Astrocyte of the hippocampus (primary cell): ENCODE measurements at places on chromosomes 11 and 22.
A peak's percentile ranks its signal among the peaks of the same experiment; 100 is the strongest.

- no peak for DNase-seq
Observed at GRCh38 chr11:121117788-121118187, 16.7 kb downstream of the TECTA start.

DNA sequence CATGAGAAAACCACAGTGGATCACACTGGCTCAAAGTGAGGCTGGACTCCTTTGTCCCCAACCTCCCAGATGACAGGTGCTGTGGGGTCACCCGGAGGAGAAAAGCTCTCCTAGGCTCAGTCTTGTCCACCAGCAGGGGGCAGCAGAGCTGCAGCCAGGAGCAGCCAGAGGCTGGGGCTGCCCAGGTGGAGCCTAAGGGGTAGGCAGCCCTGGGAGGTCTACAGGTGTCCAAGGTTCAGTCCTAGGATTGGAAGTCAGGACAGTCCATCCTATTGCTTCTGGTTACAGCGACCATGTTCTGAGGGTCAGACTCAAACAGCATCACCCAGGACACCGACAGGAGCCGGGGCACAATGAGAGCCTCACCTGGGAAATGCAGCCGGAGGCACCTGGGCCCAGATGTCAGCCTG, 77.6 kb upstream of the IGLL5 start:
- peak; percentile 23 for DNase-seq

GRCh38 chr11:3002351-3002861, 10.3 kb upstream of the NAP1L4 start:
- no peak for DNase-seq

GRCh38 chr22:40651563-40652501, 15.3 kb upstream of the MRTFA start:
- DNase-seq: peak; percentile 99

DNA sequence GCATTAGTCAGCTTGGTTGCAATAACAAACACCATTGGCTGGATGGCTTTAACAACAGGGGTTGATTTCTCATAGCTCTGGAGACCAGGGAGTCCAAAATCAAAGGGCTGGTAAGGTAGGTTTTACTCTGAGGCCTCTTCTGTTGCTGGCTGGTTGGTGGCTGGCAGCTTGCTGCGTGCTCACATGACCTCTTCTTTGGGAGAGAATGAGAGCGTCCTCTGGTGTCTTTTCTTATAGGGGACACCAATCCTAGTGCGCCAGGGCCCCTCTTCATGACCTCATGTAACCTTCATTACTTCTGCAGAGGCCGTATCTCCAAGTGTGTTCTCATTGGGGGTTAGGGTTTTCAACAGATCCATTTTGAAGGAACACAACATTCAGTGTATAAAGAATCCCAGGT, 1308.3 kb downstream of the TBC1D22A start:
- no peak for DNase-seq

DNA sequence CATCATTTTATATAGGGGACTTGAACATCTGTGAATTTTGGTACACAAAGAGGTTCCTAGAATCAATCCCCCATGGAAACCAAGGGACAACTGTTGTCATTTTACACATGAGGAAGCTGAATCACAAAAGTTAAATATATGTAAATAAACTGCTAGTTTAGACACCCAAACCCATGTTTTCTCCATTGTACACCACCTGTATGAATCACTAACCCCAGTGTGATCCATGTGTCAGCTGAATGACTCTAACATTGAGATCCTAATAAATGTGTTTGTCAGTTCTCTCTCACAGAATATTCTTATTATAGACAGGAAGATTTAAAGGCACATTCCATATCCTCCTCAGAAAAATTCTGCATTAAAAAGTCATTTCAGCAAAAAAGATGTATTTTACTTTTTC, 83.3 kb downstream of the ATG16L2 start:
- no peak for DNase-seq

DNA sequence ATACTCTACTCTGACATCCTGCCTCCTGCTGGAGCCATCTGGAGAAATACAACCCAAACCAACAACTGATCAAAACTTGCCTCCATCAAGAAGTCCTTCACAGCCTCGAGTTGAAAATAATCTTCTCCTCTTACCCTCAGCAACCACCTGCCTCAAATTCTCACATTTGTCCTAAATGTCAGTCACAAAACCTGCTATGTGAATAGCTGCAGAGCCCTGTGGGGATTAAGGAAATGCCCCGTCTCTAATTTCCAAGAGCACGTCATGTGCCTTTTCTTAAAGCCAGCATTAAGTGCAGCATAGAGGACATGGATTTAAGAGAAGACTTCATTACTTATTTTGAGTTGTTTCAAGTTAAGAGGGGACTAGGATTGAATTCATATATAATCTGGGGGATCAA, 105.9 kb downstream of the TRPC6 start:
- no peak for DNase-seq

DNA sequence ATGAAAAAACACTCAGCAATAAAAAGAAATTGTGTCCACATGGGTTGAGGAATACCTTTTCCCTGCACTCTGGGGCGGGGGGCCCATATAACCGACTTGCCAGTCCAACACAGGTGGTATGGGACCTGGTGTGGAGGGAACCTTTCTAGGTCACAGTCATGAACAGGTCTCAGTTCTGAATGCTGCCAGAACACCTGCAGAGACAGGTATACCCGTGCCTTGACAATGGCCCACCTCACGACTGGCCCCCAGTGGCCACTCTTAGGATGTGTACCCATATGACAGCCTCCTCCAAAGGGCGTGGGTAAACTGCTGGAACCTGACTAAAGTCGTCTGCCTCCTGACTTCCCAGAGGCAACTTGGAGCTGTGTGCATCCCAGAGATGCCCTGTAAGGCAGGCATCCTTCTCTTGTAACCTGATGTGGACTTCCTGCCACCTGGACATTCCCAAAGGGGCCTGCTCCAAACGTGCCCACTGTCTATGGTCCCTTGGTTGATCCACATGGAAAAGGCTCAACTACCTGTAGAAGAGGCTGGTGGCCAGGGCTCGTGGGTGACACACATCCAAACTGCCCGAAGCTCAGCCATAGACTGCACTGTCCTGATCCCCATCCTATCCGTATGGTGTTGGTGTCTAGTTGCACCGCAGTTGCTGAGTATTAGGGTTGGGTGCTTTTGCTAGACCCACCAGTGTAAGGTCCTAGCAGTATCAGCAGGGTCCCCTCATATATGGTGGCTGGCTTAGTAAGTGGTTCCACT, 859.3 kb downstream of the BRD1 start:
- DNase-seq: no peak

GRCh38 chr22:49663311-49663711, 164.4 kb downstream of the BRD1 start:
- no peak for DNase-seq

DNA sequence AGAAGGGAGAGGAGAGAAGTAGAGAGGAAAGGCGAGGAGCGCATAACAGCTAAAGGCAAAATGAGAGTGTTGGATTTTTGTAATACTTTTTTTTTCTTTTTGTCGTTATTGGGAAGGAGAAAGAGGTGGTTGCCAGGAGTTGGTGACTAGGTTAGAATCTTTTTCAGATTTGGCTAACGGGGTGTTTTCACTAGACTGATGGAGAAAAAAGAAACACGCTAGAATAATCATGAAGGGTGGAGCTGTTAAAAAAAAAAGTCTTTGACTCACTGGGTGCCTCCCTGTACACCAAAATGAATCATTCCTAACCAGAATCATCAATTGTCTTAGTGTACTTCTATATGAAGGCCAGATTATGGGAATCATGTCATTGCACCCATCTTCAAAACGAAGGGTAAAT, 12.7 kb downstream of the BLID start:
- DNase-seq: no peak

DNA sequence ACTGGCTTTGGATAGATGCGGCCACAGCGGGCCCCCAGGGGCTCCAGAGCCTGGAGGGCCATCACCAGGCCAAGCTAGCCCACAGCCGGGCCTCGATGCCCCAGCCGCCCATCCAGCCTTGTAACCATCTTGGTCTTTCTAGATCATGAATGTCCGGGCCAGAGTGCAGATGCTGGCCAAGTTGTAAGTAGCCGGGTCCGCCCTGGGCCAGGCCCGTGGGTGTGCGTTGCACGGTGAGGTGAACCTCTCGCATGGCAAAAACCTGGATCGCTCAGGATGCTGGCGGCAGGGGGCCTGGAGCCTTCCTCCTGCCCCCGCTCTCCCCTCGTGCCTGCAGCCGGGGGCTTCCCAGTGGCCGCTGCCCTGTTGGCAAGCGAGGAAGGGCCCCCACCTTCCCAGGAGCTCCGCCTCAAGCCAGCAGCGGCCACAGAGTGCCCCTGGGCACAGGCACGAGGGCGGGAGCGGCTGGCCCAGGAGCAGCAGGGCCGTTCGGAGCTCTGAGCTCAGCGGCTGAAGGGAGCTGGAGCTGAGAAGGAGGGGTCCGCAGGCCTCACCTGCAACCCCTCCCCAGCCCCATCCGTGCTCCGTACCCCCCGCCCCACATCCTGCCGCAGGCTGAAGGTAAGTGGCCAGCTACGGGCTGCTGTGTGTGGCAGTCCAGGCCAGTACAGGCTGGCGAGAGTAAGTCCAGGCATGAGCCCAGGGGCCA, 10.9 kb upstream of the MRPL23 start:
- DNase-seq: no peak

DNA sequence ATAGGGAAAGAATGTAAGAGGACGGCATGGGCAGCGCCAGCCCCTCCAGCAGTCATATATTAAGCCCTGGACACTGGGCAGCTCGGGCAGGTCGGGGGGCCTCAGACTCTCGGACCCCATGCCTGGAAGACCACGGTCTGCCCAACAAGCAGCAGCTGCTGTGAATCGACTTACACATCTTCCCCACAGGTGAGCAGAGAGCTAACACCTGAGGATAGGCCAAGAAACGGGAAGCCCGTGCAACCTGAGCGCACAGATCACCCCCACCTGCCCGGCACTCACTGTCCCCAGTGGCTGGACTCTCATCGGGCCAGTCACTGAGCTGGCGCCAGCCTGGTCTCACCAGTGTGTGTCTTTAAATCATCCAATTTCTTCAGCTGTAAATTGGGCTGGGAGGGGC, 4.7 kb upstream of the TCF20 start:
- DNase-seq: no peak

- no peak for DNase-seq
Observed at GRCh38 chr11:8223513-8223900, 40.2 kb downstream of the LMO1 start.

DNA sequence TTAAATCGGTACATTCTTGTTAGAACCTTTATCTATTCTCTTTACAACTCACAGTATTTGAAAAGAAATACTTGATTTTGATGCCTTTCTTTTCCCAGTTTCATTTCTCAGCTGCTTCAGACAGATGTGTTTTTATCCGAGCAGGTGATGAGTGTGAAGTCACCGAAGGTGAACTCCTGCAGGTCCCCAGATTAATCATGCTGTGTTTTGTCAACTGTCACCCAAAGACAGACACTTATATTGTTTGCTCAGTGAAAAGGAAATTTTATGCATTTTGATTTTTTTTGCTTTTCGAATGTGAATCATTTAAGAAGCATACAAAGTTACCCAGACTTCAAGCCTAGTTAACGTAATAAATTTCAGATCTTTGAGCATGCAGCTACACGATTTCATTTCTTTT, 7.8 kb upstream of the TMPRSS13 start:
- no peak for DNase-seq

- DNase-seq: no peak
Observed at GRCh38 chr11:57487920-57488659, 27.4 kb downstream of the SLC43A1 start.

GRCh38 chr11:38330578-38330977, 1732.5 kb upstream of the RAG2 start:
- no peak for DNase-seq

- no peak for DNase-seq
Observed at GRCh38 chr11:65915101-65915820, 3.6 kb downstream of the C11orf68 start.

DNA sequence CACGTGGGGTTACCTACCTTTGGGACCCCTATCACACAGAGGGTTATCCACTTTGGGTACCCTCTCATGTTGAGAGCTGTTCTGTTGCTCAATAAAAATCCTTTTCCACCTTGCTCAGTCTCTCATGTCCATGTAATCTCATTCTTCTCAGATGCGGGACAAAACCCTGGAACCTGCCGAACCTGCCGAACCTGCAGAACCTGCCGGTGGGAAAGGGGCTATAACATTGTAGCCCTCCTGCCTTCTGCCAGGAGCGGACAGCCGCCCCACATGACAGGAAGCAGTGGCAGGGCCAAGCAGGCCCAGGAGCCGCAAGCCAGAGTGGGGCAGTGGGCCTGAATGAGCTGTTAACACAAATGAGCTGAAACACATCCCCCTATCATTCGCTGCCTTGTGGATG, 18.1 kb downstream of the NPAT start:
- DNase-seq: no peak

- DNase-seq: no peak
Observed at GRCh38 chr11:105192115-105192514, 52.5 kb upstream of the CARD18 start.

DNA sequence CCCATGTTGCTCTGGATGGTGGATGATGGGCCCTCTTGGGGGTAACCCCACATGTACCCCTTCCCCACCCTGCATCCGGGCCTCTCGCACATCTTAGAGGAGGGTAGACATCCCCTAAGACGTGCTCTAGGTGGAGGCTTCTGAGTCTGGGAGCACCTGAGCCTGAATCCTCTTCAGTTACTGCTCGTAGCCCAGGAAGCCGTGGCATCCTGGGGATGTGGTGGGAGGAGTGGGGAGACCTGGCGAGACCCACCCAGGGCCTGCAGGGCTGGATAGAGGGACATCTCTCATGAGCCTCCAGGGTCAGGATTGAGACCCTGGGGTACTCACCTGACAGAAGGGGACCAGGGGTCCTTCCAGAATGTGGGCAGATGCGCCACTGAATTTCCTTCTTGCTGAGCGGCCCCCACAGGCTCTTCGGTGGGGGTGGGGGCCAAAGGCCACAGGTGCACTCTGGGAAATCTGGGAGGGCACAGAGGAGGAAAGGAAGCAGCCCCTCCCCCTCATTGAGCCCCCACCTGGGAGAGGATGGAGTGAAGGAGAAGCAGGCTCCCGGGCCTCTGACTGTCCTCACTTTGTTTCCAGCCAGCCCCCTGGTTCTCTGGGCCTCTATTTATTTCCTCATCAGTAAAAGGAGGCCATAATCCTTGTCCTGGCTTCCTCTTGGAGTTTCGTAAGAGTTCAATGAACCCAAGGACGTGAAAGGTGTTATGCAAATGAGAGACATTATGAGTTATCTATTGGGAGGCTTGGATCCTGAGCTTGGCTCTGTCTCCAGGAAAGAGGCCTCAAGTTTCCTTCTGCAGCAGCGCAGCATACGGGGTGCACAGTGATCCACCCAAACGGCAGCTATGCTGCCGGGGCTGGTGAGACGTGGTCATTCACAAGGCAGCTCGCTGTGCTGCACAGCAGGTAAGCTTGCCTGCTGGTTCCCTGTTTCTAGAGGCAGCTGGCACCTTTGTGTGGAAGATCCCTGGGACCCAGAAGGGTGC, 31.2 kb downstream of the KCNJ4 start:
- DNase-seq: no peak

- peak; percentile 66 for DNase-seq
Observed at GRCh38 chr22:35894937-35895708, 133.5 kb downstream of the RBFOX2 start.
